Fibroblast of pulmonary artery (primary cell): ENCODE measurements at places on chromosomes 16 and 17.

GRCh38 chr16:80804056-80804525 is 307 bp downstream of the CDYL2 start:
- DNase-seq, result peak; percentile 77

- no peak for DNase-seq
These were observed 23.6 kb upstream of the MRPS23 start for GRCh38 chr17:57873261-57874057.

- no peak for DNase-seq
These were observed at the start of gene PIK3R5 for GRCh38 chr17:8965394-8966168. Gene PIK3R5, minus strand, starts transcription at chr17:8965707. Its CDS starts 54,213 bp downstream, at chr17:8911494.

DNA sequence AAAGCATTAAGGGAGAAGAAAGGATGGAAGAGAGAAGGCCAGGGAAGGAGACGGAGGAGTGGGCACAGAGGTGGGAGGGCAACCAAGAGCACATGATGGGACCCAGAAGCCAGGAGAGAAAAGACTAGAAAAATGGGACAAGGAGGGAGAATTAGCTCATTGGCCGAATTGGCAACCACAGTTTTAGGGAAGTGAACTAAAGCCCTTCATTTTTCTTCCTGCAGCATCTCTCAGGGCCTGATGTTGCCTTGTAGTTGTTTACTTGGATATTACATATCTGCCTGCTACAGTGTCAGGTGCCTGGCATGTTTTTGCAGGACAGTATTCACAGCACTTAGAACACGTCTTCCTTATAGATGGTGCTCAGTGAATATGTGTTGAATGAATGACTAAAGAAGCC is 19.0 kb downstream of the EMP2 start:
- DNase-seq, result no peak

GRCh38 chr16:72508191-72508590 is 336.2 kb upstream of the PMFBP1 start:
- DNase-seq, result peak; percentile 10

GRCh38 chr16:31471875-31472708 is at the start of gene TGFB1I1:
Gene TGFB1I1, plus strand, starts transcription at chr16:31472152. Its CDS starts 37 bp downstream, at chr16:31472189.
- peak; percentile 85 for DNase-seq

GRCh38 chr17:17636272-17636885 is 44.9 kb upstream of the PEMT start:
- DNase-seq, result no peak

DNA sequence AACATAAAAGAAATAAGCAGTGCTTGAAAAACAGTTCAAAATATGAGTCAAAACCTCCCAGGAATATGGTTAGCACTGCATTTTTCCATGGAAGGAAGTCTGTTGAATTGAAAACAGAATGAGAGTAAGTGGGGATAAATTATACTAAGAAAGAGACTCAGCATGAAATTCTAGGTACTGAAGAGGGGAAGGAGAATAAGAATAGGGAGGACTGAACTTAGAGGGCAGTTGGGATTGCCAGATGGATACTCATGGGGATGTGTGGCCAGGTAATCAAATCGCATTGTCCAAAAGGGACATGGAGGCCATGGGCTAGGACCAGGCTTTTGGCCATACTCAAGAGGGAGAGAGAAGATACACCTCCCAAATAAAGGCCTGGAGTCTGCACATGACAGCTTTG is 247.9 kb downstream of the CDH13 start:
- no peak for DNase-seq

- DNase-seq, result no peak
These were observed 16.8 kb upstream of the SUPT4H1 start for GRCh38 chr17:58368860-58369213.

GRCh38 chr16:31833047-31833446 is 40.6 kb upstream of the ZNF267 start:
- no peak for DNase-seq

- DNase-seq, result no peak
These were observed 1.5 kb downstream of the SPNS2 start for GRCh38 chr17:4500191-4500571.

- no peak for DNase-seq
These were observed 10.0 kb downstream of the ZSCAN10 start for GRCh38 chr16:3088925-3089716.

- DNase-seq, result peak; percentile 21
These were observed 772 bp downstream of the NTN1 start for GRCh38 chr17:9021992-9022572.

GRCh38 chr17:68578236-68578635 is 22.9 kb downstream of the FAM20A start:
- DNase-seq, result no peak

GRCh38 chr17:61378658-61379456 is 20.8 kb upstream of the TBX2 start:
- DNase-seq, result no peak

DNA sequence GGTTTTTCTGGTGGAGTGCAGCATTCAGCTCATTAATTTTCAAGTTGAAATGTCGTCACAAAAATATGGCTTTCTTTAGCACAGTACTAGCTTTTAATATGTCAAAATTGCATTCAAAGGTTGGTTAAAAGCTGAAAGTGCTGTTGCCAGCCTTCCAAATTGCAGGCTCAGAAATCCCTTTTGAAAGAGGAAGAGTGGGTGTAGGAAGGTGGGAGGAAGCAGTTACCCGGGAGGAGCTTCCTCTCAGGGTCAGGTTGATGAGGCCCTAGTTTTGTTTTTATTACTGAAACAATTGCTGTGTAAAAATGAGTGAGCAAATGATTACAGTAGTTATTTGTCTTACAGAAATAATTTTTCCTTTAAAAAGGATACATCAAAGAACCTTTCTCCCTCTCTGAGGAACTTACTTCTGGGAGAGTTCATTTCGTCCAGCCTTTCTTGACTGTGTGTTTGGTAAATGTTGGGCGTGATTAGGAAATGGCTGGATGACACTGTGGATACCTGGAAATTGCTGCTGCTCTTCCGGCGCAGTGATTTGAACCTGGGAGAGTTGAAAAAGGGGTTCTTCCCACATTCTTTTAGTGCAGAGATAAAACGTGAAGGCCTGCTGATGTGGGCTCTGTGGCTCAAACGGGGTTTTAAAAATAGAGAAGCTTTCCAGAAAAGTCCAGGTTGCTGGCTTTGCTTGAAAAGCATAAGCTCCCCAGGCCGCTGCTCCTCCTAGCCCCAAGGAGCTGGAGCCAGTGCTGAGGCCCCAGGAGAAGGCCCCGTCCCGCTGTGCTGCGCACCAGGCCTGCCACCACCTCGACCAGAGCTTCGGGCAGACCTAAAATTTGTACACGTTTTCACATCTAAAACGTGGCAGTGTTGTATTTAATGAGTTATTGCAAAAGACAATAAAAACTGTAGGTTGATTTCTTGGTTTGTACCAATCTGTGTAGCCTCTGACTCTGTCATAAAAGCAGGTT is 41.7 kb downstream of the SEC14L1 start:
- peak; percentile 44 for DNase-seq

DNA sequence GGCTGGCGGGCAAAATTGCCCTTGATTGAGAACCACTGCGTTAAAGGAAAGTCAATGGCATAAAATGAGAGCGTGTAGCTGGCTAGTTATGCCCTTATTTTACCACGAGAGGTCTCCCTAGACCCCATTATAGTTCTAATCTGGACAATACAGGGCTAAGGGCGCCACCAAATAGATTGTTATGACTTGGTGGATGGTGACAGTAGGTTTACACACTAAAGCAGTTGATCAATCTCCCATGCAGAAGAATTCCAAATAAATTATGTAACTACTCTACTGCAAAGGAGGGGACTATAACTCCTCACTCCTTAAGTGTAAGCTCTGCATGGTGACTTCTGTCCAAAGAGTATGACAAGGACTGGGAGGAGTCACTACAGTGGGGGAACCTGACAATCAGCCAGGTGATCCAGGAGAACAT is 20.4 kb upstream of the YPEL2 start:
- peak; percentile 73 for DNase-seq

DNA sequence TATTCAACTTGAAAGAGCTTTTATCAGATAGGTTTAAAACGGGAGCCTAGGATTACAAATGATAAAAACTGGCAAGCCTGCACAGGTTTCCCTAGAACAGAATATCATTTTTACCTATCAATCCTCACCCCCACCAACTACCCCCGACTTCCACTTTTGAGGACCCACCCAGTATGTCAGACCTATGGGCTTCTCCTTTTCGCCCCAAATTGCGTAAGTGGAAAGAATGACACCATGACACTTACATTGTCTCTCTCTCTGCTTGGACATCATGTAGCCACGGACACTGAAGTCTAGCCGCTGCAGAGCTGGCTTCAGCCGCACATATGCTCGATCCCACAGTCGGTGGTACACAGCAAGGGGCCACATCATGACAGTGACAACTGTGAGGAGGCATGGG is 7.4 kb upstream of the PSMC3IP start:
- no peak for DNase-seq

GRCh38 chr16:59997706-59998105 is 1263.6 kb upstream of the GOT2 start:
- DNase-seq, result no peak

DNA sequence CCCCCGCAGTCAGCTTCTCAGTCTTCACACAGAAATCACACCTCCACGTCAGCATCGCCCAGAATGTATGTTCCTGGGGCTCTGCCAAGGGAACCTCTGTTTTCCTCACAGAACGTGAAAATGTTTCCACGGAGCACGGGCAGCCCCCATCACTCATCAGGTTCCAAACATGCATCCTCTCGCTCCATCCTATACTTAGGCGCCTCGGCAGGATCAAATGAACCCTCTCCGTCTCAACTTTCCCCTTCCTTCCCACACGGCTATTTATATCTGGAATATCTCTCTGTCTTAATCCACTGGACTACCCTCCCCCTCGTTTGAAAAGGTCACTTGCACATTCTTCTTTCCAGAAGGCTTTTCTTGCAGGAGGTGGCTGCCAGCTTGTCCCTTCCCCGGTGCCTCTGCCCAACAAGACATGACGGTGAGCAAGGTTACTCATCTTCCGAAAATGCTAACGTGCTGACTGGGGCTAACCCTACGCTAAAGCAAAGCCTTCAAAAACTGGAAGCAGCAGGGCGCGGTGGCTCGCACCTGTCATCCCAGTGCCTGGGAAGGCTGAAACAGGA is 21.6 kb downstream of the NXN start:
- no peak for DNase-seq

- DNase-seq, result no peak
These were observed 11.2 kb upstream of the DNAH17 start for GRCh38 chr17:78588258-78589030.

- DNase-seq, result peak; percentile 59
These were observed at the start of gene NME3 for GRCh38 chr16:1771188-1771863. Gene NME3, minus strand, starts transcription at chr16:1771543. Its CDS starts 9 bp downstream, at chr16:1771534.

GRCh38 chr17:51682115-51682514 is 421.8 kb downstream of the UTP18 start:
- no peak for DNase-seq

DNA sequence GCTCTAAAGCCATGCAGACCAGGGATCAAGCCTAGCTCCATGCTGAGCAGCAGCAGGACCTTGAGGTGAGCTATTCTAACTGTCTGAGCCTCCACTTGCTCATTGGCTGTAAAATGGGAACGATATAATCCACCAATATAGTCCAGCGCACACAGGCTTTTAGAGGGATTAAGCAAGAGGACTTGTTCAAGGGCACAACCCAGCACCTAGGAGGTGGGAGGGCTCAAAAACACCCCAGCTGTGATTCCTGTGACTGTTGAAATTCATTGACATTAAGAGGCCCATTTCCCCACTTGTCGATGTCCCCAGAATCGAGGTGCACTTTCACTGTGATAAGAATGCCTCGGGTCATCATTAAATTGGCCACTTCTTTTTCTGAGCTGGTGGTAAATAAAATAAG is 4.1 kb downstream of the USH1G start:
- DNase-seq, result no peak

- no peak for DNase-seq
These were observed 8.3 kb downstream of the SLC35G3 start for GRCh38 chr17:35185849-35186248.

DNA sequence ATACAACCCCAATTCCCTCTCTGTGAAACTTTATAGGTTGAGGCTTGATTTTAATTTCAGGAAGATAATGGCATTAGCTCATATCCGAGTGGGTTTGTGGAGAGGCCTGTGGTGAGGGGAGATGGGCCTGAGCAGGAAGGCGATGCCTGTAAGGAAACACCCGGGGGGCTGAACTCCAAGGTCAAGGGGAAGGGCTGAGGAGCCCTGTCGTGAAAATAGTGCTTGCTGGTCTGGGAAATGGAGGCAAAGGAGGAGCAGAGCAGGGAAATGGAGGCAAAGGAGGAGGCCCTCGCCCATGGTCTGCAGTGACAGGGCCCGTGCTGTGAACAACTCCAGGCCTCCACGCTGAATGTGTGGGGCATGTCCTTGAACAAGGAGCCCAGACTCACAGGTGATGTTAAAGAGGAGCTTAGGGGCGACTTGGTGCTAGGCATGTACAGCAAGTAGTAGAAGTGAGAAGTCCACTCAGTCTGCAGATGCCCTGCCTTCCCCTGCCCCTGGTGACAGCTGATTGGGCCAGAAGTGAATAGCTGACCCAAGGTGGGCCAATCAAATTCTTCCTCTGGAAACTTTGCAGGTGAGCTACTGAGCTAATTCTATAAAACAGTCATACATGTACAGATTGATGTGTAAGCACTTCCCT is 38.1 kb downstream of the MRPS23 start:
- DNase-seq, result no peak

- DNase-seq, result no peak
These were observed 4.9 kb upstream of the AATK start for GRCh38 chr17:81170727-81171494.

DNA sequence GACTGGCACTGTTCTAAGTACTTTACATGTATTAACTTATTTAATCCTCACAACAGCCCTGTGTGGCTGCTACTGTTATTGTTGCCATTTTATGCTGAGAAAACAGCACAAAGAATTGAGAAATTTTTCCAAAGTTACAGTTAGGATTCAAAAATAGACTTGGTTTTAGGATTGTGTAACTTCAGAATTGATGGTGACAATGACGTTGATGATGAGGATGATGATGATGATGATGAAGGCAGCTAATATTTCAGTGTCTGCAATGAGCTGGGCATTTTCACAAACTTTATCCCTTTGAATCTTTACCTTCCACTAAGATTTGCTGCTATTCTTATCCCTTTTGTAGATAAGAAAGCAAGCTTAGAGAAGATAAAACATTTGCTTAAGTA is 22.1 kb downstream of the PRKCB start:
- no peak for DNase-seq

DNA sequence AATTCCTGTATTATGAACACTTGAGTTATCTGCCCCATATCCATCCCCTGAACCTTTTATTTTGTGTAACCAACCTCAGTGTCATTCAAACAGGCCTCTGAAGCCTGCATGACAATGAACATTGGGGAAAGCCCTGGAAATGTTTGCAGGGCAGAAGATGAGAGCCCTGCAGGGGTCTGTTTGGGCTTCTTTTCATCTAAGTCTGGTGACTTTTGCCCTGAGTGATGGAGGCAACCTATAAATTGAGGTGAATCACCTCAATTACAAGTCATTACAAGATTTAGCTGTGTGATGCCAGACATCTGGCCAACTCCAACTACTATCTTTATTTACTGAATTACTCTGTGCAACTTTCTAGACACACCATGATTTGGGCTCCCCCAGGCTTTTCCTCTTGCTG is 189.2 kb downstream of the MAF start:
- DNase-seq, result no peak

GRCh38 chr16:68197250-68197649 is 38.7 kb downstream of the ESRP2 start:
- DNase-seq, result no peak
